ENCODE measurements at places on chromosomes 6 and 20. TPM values are rescaled to one million over a fixed set of nuclear protein-coding genes. Genes with fewer than 3 reads are reported as not detected.
A peak's percentile ranks its signal among the peaks of the same experiment; 100 is the strongest.

The BTNL2 gene
- not detected for total RNA-seq

The GSTA2 gene
- 0.27 TPM for total RNA-seq

The ISM1 gene
- total RNA-seq = 82.4 TPM

The MOG gene
- total RNA-seq = not detected

The RTEL1 gene
- total RNA-seq = 43.6 TPM

DNA sequence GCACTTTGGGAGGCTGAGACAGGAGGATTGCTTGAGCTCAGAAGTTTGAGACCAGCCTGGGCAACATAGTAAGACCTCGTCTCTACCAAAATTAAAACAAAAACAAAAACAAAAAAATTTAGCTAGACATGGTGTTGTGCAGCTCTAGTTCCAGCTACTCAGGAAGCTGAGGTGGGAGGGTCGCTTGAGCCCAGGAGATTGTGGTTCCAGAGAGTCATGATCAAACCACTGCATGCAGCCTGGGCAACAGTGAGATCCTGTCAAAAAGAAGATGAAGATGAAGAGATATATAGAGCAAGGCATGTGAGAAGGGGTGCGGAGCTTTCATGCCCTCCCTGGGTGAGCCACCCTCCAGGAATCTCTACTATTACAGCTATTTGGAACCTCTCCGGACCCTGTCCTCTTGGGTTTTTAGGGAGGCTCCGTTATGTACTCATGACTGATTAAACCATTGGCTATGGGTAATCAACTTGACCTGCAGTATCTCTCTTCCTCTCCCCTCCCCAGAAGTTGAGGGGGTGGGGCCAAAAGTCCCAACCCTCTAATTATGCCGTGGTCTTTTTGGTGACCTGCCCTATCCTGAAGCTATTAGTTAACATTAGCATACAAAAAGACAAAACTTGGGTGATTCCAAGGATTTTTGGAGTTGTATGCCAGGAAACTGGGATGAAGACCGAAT is 9.0 kb downstream of the POLH start:
- H3K27me3 ChIP-seq = no peaks in the 10 kb centered on the region
- no peak overlapping the region for H3K4me3 ChIP-seq
- no peak overlapping the region for H3K27ac ChIP-seq
- H3K4me1 ChIP-seq = no peaks in the 10 kb centered on the region
- peaks cover 42% of the 10 kb centered on the region for H3K36me3 ChIP-seq

- no peak overlapping the region for H3K4me3 ChIP-seq
- peaks cover 16% of the 10 kb centered on the region for H3K4me1 ChIP-seq
Observed at GRCh38 chr6:16400248-16400760, 161.9 kb downstream of the GMPR start.

GRCh38 chr6:159238920-159239558 is 69.8 kb downstream of the FNDC1 start:
- no peak for DNase-seq
- no peak overlapping the region for H3K27ac ChIP-seq
- no peaks in the 10 kb centered on the region for H3K36me3 ChIP-seq
- no peak overlapping the region for H3K4me3 ChIP-seq
- H3K27me3 ChIP-seq = no peaks in the 10 kb centered on the region

DNA sequence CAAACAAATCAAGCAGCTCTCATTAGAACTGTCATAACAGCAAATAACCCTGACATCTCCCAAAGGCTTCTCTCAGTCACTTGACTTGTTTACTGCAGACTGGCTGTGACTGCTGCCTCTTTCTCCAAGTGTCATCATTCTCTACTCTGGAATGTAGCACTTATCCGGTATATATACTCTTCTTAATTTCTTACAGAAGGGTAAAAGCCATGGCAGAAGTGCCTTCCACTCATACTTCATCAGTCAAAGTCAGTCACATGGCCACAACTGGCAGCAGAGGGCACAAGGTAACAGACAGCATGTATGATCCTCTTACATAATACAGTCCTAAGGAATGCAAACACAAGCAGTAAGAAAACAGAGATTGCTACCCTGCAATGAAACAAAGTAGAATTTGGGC is 9.3 kb downstream of the NAPB start:
- H3K36me3 ChIP-seq = no peaks in the 10 kb centered on the region
- H3K4me1 ChIP-seq = peaks cover 8% of the 10 kb centered on the region
- DNase-seq = no peak
- H3K27me3 ChIP-seq = no peaks in the 10 kb centered on the region

DNA sequence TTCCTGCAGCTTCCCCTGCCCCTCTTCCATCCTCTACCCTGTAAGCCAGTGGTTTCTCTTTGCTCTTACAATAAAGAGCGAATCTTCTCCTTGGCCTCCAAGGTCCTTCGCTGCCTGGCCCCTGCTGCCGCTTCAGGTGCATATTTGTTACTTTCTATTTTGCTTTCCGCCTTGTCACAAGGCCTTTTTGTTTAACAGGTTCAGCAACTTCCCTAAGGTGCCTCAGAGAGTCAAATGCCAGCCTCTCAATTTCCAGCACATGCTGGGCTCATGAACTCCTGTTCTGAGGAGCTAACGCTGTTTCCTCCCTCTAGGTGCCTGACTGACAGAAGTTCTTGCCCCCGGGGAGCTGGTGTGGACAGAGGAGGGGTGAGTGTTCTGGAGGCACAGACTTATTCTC is 42.4 kb upstream of the EPB41L1 start:
- H3K27me3 ChIP-seq = no peaks in the 10 kb centered on the region
- DNase-seq = peak; percentile 60
- no peak overlapping the region for H3K4me3 ChIP-seq
- H3K27ac ChIP-seq = peak overlapping the region; percentile 70

DNA sequence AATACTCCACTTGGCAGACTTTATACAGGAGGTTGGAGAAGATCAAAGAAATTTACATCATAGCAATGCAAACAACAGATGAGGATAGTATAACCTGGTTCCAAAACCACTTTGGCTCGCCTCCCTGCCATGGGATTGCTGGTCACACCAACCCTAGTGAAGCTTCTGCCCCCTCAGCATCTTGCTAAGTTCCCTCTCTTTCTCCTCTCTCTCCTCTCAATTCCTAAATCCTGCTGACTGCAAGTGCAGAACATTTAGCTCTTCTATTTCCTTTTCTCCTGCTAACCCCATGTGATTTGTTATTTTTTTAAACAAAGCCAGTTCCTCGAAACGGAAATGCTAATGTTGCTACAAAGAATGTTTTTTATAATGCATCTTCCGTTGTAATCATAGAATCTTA is 50.3 kb upstream of the LY86 start:
- DNase-seq = no peak
- H3K27me3 ChIP-seq = no peaks in the 10 kb centered on the region
- no peaks in the 10 kb centered on the region for H3K36me3 ChIP-seq
- no peak overlapping the region for H3K4me3 ChIP-seq

DNA sequence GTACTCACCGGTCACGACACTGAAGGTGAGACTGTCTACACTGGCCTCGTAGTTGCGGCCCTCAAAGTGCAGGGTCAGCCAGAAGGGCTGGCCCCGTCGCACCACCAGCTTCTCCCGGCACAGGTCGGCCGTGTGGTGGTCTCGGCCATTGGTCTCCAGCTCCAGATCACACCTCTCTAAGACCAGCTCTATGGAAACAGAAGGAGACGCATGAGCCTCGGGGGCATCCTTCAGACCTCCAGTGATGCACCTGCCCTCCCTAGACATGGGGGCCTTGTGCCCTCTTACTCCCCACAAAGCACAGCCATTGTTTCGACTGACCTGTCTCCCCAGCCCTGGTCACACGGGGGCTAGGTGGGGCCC is 3.7 kb downstream of the TGM2 start:
- no peak overlapping the region for H3K27ac ChIP-seq
- H3K27me3 ChIP-seq = no peaks in the 10 kb centered on the region
- peaks cover 34% of the 10 kb centered on the region for H3K4me1 ChIP-seq
- no peak for DNase-seq

DNA sequence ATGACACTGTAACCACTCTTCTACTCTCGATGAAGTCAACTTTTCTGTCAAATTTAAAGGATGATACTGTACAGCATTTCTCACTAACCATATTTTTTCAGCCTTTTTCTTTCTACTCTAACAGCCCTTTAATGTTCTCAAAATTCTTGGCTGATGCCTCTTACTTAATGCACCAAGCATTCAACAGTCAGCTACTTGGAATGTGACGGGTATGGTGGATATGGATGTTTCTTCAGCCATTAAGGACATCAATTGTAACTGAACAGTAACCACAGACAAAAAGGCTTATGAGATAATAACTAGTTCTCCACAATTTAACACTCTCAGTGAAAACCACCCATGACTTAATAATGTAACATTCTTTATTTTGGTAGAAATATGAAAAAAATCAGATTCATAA is 467.2 kb upstream of the ZNF337 start:
- H3K27me3 ChIP-seq = no peaks in the 10 kb centered on the region
- DNase-seq = no peak
- H3K27ac ChIP-seq = no peak overlapping the region
- H3K4me1 ChIP-seq = no peaks in the 10 kb centered on the region
- no peaks in the 10 kb centered on the region for H3K36me3 ChIP-seq
- no peak overlapping the region for H3K4me3 ChIP-seq

DNA sequence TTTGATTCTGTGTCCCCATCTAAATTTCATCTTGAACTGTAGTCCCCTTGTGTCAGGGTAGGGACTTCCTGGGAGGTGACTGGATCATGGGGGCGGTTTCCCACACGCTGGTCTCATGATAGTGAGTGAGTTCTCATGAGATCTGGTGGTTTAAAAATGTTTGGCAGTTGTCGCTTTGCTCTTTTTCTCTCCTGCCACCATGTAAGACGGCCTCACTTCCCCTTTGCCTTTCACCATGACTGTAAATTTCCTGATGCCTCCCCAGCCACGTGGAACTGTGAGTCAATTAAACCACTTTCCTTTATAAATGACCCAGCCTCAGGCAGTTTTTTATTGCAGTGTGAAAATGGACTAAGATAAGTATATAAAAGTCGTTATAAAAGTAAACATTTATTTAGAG is 80.5 kb upstream of the SGK1 start:
- H3K4me3 ChIP-seq = no peak overlapping the region
- H3K27me3 ChIP-seq = no peaks in the 10 kb centered on the region
- DNase-seq = no peak
- no peaks in the 10 kb centered on the region for H3K36me3 ChIP-seq

GRCh38 chr6:170148709-170149470 is 142.0 kb downstream of the DLL1 start:
- DNase-seq = no peak
- no peaks in the 10 kb centered on the region for H3K27me3 ChIP-seq
- H3K4me1 ChIP-seq = peaks cover 20% of the 10 kb centered on the region

DNA sequence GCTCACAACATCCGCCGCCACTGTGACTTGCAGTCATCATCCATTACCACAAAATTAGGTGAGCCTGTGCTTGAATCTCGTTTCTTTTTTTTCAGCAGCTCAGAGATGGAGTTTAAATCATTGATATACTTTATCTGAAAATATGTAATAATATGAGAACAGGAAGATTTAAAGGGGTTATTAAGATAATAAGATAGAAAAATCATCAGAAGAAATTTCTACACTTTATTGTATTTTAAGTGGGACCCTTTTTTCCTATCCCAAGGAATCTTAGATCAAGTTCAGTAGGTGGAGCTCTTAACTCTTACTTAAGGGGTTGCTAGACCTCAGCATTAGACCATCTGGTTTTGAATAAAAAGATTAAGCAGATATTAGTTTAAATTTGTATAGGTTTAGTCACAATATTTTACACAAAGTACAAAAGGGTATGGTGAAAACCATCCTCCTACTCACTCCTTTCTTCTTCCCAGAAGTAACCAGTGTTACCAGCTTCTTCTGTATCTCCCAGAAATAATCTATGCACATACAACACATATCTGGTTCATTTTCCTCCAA is 9.4 kb upstream of the NCOA7 start:
- H3K27ac ChIP-seq = peak overlapping the region; percentile 87
- peak overlapping the region; percentile 43 for H3K4me3 ChIP-seq
- no peaks in the 10 kb centered on the region for H3K36me3 ChIP-seq
- no peaks in the 10 kb centered on the region for H3K4me1 ChIP-seq

- no peak for DNase-seq
- H3K36me3 ChIP-seq = peaks cover 44% of the 10 kb centered on the region
- H3K4me3 ChIP-seq = no peak overlapping the region
- peaks cover 12% of the 10 kb centered on the region for H3K4me1 ChIP-seq
Observed at GRCh38 chr6:35629876-35630378, 58.8 kb downstream of the FKBP5 start.

DNA sequence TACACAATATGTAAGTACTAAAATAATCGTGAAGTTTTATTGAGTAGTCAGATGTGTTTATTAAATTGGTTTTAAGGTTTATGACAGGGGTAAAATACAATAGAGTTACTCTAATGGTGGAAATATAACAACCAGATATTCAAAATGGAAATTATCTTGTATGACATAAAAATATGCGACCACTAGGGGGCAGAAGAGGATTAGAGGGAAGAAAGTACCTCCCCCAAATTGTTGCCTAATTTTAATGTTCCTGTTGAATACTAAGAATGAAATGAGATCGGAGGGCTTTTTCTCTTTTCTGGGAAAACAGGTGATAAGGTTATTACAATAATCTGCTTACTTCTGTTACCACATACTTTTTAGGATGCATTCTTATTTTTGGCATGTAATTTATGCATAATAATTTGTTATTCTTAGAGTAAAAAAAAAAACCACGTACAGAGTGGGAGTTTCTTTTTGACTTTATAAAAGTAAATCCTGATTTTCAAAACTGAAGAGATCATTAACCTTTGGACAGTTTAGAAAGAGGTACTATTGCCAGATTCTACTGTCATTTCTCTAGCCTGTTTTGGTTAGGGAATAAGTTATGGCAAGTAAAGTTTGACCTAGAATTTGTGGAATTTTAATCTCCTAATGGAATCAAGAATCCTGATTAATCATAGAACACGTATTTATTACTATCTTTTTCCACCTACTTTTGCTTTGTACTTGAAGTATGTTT is 159.2 kb downstream of the CD109 start:
- H3K27ac ChIP-seq = no peak overlapping the region
- H3K4me3 ChIP-seq = no peak overlapping the region
- H3K27me3 ChIP-seq = no peaks in the 10 kb centered on the region
- no peak for DNase-seq
- no peaks in the 10 kb centered on the region for H3K36me3 ChIP-seq

- H3K27me3 ChIP-seq = no peaks in the 10 kb centered on the region
- no peaks in the 10 kb centered on the region for H3K4me1 ChIP-seq
- no peak overlapping the region for H3K27ac ChIP-seq
- no peaks in the 10 kb centered on the region for H3K36me3 ChIP-seq
Observed at GRCh38 chr6:163889904-163890514, 475.5 kb downstream of the QKI start.

All from thyroid gland (tissue), 4 donors.